ENCODE measurements at places on chromosomes 6 and 20.
A peak's percentile ranks its signal among the peaks of the same experiment; 100 is the strongest.

- no peak for DNase-seq
Measured at GRCh38 chr6:152474354-152474753, 162.8 kb downstream of the SYNE1 start.

DNA sequence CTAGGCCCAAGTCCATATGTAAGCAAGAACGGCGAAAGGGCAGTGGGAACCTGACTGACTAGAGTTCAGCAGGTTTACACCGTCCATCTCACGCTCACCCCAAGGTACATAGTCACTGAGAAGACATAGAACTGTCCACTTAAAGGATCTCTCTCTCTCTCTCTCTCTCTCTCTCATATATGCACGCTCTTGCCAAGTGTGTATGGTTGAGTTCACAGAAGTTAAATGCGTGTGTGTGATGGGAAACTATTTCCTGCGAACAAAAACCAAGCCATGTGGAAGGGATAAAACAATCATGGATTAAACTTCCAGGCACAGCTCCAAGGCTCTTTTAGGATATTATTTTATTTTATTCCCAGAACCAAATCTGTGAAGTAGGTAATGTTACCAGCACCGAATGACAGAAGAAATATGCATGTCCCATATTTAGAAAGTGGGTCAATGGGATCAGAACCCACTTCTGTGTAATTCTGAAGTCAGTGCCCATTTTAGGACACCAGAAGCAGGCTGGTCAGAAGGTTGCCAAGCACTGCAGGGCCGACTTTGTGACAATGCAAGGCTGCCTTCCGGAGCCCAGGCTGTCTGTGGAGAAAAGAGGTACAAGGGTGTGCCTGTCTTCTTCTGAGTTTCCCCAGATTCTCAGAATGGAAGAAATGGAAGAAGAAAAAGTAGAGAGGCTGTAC is 49.2 kb upstream of the MAP7 start:
- no peak for DNase-seq

DNA sequence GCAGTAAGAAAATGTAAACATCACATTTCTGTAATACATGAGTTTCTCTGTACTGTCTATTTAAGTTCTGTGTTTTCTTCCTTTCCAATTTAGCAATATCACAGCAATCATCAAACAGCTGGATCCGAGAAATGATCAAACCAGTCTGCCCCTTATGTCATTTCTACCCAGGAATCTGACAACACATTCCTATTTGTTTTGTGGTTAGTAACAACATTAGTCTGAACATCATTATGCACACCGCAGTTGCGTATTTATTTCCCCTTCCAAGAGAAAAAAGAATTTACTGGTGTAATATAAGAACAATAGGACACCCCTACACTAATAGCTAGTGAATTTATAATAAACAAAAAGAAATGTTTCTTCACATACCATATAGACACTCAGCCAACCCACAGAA is 179.5 kb downstream of the BTBD9 start:
- no peak for DNase-seq

DNA sequence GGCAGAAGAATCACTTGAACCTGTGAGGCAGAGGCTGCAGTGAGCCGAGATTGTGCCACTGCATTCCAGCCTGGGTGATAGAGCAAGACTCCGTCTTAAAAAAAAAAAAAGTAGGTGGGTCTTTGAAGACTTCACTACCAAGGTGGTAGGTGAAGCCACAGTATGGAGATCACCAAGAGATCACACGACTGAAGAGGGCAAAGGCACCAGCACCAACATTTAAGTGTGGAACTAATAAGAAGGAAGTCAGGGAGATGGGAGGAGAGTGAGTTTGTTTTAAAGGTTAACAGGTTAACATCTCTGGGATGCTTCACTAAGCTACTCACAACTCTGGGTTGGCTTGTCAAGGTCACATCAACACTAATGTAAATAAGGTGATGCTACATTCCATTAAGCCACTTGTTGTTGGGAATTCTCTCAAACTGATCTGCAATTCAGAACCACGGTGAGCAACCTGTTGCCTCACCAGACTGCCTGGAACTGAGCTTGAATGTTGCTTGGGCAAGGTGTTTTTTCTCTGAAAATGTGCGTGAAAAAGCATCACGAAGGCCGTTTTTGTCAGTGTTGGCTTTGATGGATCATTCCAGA is 48.7 kb downstream of the KCTD20 start:
- no peak for DNase-seq

GRCh38 chr6:121216928-121217327 is 117.4 kb downstream of the TBC1D32 start:
- DNase-seq = no peak

GRCh38 chr20:38840894-38841470 is 35.5 kb downstream of the PPP1R16B start:
- DNase-seq = no peak

- DNase-seq = no peak
Measured at GRCh38 chr6:152166497-152166896, 359.0 kb downstream of the ESR1 start.

GRCh38 chr6:30163918-30164654 is 740 bp downstream of the TRIM15 start:
- DNase-seq = no peak

DNA sequence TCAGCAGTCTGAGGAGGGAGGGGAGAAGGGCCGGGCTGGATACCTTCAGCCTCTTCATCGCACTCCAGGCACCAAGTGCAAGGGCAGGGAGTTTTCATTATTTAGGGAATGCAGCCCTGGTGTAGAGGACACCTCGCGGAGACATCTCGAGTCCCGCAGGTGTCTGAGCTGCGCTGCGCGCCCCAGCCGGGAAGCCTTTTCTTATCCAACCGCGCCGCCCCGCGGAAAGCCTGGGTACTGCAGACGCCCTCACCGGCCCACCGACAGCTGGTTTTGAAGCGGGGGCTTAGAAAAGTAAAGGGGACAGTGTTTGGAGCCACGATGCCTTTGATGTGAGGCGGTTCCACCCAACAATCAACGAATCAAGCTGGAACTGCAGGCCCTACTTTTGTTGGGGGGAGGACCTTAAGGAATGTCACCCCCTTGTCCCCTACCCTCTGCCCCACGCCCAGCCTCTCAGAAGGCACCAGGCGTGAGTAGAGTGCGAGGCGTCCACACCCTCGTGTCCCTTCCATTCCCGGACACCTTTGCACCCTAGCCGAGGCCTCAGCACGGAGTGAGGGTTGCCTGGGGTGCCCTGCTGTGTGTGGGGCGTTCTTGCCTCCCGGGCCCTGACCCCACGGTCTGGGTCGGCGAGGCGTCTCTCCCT is 8.6 kb downstream of the NKX2-2 start:
- peak; percentile 42 for DNase-seq

GRCh38 chr6:30156262-30156599 is 4.8 kb downstream of the TRIM10 start:
- DNase-seq = no peak

GRCh38 chr20:49687595-49688567 is 25.8 kb downstream of the B4GALT5 start:
- DNase-seq = no peak

DNA sequence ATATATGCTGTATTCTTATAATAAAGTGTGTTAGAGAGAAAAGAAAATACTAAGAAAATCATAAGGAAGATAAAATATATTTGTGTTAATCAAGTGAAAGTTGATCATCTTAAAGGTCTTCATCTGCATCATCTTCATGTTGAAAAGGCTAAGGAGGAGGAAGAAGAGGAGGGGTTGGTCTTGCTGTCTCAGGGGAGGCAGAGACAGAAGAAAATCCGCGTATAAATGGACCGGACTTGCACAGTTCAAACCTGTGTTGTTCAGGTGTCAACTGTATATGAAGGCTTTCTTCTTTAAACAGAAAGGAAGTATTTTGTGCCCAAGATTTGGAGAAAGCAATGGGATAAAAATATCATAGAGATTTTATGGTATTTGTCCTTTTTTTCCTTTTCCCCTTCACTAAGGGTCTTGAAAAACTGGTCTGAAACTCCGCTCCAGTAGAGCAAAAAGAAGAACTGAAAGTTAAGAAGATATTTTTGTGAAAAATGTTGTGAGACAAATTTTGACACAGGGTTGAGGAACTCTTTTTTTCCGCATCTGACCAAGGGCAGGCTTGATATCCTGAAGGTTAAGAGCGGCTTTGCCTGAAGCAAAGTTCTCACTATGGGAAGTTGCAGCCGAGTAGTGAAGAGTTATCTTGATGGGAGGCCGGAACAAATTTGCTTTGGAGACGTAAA is 350.7 kb downstream of the LAMA2 start:
- DNase-seq = no peak

- DNase-seq = no peak
Measured at GRCh38 chr20:38209736-38210405, 44.8 kb upstream of the TGM2 start.

DNA sequence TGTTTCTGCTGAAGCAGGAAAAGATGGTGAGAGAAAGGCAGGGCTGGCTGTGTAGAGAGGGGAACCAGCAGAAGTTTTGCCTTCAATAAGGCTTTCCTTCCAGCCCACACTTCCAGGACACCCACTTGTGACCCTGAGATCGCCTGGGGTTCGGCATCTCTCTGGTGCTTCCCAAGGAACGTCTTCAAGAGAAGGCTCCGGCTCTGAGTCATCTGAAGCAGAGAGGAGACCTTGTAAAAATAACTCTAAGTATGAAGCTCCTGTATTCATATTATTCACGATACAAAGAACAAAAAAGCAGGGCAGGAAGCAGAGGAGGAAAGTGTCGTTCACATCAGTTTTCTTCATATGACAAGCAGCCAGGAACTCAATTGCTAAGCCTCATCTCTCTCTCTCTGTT is 95.4 kb upstream of the MRPS10 start:
- DNase-seq = no peak

GRCh38 chr20:20856306-20856705 is 143.9 kb upstream of the RALGAPA2 start:
- no peak for DNase-seq

- no peak for DNase-seq
Measured at GRCh38 chr6:144277605-144278227, 7.4 kb upstream of the UTRN start.

- no peak for DNase-seq
Measured at GRCh38 chr6:12944001-12944400, 227.4 kb downstream of the PHACTR1 start.

GRCh38 chr6:125375821-125376220 is 74.1 kb upstream of the HDDC2 start:
- DNase-seq = no peak

DNA sequence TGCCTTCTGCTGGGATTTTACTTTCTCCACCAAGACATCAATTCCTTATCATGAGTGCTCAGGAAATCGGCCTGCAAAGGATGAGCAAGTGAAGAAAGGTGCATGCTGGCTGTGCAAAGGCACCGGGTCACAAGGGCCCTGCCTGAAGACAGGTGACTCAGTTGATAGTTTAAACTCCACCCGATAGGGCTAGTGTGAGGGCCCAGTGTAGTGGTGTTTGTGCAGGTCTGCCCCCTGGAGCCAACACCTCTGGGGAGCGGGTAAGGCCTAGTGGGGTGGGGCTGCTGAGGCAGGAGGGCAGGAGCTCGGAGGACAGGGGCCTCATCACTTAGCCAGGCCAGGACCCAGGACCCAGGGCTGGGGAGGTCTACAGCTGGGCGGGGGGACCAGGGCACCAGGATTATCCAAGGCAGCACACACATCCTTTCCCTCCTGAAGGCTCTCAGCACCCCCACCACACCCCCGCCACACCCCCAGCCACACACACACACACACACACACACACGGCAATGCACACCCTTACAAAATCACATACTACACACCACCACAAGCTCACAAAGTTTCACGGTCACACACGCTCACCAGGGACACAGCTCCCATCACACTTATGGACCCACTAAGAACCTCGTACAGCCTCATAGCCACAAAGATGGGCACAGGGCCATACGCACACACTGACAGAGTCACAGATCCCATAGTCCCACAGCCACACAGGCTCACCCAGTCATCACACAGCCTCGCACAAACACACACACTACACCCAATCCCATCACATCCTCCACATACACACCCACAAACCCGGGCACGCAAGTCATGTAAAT is 75.4 kb downstream of the GRM4 start:
- DNase-seq = no peak

GRCh38 chr20:17892189-17892938 is 76.2 kb downstream of the SNX5 start:
- DNase-seq = no peak

DNA sequence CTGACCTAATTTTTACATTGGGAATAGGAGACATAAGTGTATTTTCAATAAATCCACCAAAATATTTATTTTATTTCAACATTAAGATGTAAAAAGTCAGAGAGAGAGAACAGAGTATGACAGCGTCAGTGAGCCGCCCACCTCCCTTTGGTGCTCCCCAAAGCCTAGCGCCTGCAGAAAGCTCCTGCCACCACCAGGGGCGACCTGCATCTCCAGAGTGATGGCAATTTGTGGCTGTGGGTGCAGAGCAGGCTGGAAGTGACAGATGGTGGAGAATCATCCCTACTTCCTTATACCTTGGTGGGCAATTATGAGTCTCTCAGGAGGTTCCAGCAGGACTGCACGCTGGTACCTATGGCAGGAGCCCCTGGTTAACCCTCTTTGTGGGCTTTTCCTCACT is 87.3 kb downstream of the PTPRT start:
- no peak for DNase-seq

DNA sequence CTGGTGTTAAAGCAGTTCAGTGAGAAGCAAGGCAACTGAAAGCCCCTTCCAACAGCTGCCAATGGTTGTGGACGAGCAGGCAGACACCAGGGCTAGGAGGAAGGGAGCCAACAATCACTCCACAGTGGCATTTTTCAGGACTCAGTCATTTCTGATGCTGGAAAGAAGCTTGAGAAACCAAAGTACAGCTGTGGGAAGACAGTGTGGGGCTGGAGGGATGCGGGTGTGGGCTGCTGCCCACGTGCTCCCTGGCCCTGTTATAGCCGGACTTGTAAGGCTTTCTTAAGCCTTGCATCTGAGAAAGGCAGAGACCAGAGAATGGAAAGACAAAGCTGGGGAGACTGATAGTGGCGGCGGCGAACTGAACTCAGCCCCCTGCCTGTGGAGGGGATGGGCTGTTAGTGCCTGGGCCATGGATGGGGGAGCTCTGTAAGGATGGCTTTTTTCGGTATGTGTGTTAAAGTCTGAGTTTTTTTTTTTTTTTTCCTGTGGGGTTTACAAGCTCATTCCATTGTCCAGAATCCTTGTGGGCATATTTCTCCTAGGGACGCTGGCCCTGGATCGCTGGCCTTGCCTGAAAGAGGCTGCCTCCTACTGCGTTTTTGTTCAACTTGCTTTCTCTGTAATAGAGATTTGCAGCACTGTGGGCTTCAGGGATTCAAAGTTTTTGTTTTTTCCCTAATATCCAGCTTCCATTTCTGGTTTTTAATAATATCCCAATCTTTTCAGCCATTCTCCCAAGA is 91.7 kb downstream of the GJA10 start:
- no peak for DNase-seq

- DNase-seq = no peak
Measured at GRCh38 chr6:84003131-84003530, 30.4 kb upstream of the MRAP2 start.

DNA sequence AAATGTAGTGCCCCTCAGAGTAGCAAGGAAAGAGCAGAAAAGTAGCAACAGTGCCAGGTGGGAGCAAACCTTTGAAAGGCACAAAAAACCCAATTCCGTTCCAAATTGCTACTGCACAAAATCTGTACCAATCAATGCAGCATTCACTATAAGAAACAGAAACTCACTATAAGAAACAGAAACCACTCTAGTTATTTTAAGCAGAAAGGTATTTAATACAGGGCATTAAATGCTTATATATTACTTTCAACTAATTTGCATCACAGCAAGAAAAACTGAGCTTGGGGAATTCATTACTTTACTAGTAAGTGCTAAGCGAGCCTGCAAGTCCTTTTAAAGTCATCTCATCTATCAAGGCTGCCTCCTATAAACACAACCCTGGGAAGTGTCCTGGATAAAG is 116.5 kb upstream of the OLIG3 start:
- DNase-seq = no peak

GRCh38 chr6:80319196-80319595 is 212.7 kb downstream of the BCKDHB start:
- no peak for DNase-seq

Data from bone marrow (tissue), 2 donors.